ENCODE measurements at places on chromosomes 11 and 22.

DNA sequence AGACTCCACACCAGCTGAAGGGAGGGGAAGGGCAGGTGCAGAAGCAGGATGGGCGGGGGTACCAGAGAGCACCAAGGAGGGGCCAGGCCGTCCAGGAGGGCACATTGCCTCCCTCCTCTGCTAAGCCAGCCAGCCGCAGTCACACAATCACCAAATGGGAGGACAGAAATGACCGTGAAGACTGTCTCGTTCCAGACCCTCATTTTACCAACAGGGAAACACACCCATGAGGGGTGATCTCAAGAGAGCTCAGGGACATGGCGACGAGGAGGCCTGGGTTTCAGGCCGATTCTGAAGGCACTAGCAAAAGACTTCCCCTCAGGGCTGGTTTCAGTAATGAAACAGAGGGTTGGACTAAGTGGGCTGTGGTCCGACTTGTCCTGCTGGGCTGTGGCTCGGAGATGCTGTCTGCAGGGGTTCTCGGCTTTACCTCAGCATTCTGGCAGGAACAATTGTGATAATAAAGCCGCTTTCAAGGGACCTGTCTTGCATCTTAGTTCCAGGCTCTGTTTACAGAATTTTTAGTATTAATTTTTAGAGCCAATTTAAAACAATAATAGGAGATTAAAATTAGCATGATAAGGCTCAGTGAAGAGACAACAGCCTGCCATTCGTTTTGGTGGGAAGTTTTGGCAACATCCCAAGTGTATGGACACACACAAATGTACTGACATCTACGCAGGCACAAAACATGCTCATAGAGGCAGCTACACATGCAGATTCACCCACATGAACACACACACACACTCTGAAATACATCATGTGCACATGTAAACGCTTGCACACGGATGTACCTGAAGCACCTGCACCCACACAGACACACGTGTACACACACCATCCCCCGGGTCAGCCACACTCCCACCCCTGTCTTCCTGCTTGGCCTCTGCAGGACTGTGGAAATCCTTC lies 2.0 kb upstream of the B3GAT1 start:
- no peak overlapping the region for H3K4me3 ChIP-seq
- H3K27me3 ChIP-seq = peaks cover 60% of the 10 kb centered on the region
- H3K36me3 ChIP-seq = no peaks in the 10 kb centered on the region
- no peak overlapping the region for H3K27ac ChIP-seq
- no peak for DNase-seq
- peaks cover 11% of the 10 kb centered on the region for H3K4me1 ChIP-seq

- no peak for DNase-seq
- peaks cover 12% of the 10 kb centered on the region for H3K36me3 ChIP-seq
- peaks cover 33% of the 10 kb centered on the region for H3K4me1 ChIP-seq
- H3K27ac ChIP-seq = no peak overlapping the region
- H3K4me3 ChIP-seq = peak overlapping the region; percentile 83
These were observed 411 bp downstream of the ACTN3 start for GRCh38 chr11:66546966-66547661.

GRCh38 chr22:44686873-44687600 lies 15.0 kb upstream of the PRR5 start:
- peaks cover 6% of the 10 kb centered on the region for H3K36me3 ChIP-seq
- H3K27me3 ChIP-seq = no peaks in the 10 kb centered on the region
- peak overlapping the region; percentile 54 for H3K27ac ChIP-seq
- H3K4me3 ChIP-seq = no peak overlapping the region

- H3K27me3 ChIP-seq = no peaks in the 10 kb centered on the region
- no peak overlapping the region for H3K27ac ChIP-seq
- no peak overlapping the region for H3K4me3 ChIP-seq
- no peaks in the 10 kb centered on the region for H3K36me3 ChIP-seq
- no peaks in the 10 kb centered on the region for H3K4me1 ChIP-seq
These were observed 1304.6 kb downstream of the BRD1 start for GRCh38 chr22:48523091-48523490.

- H3K27ac ChIP-seq = no peak overlapping the region
- DNase-seq = no peak
- no peaks in the 10 kb centered on the region for H3K4me1 ChIP-seq
- peaks cover 45% of the 10 kb centered on the region for H3K27me3 ChIP-seq
These were observed 9.5 kb upstream of the DKK3 start for GRCh38 chr11:12017865-12018453.

Measured in activated CD8-positive, alpha-beta T cell treated with anti-CD3 and anti-CD28 coated beads, Interleukin-2, amount 10 ng/mL, durations not matched to agents 7 days and 5 days (primary cell).